Adrenal gland (tissue), 19 donors: ENCODE measurements at places on chromosomes 5 and 9.

DNA sequence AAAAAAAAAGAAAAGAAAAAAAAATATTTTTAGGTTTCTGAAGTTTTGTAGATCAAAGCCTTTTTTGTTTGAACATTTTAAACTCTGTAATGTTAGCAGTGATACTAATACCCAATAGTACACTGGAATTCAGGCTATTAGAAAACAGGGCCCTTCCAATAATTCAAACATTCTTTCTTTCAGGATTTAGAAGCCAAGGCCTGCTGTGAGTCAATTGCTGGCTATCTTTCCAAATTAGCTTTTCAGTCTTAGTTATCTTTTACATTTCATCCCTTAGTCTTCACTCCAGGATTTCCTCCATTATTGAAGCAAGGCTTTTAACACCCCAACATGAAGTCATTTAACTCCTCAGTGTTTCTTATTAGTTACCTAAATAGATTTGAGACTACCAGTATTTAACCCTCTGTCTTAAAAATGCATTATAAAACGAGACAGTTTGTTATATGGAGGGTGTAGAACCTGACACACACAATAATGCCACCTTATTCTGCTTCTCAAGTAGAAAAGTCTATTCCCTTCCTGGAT, 951.9 kb upstream of the DMAC1 start:
- no peak for DNase-seq

GRCh38 chr9:94782355-94783101, 56.0 kb downstream of the AOPEP start:
- no peak for DNase-seq

GRCh38 chr9:11431490-11431889, 818.7 kb upstream of the PTPRD start:
- DNase-seq, result no peak

GRCh38 chr9:134214766-134215419, 50.5 kb upstream of the RNU6ATAC start:
- peak; percentile 66 for DNase-seq

DNA sequence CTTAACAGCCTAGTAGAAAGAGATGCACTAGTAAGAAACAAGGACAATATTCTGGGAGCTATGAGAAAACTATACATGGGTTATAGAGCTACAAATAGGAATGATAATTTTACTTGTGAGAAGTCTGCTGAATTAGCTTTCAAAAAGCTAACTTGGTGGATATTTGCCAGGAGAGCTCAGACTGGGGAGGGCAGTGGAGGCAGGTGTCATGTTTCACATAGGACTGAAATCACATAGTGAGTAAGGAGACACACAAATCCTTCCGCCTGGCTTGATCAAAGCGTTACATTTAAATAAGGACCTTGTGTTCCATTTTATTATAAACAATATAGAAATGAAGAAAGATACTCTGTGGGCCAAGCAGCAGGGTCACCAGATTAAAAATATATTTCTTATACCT, 235.0 kb downstream of the ISL1 start:
- DNase-seq, result no peak

DNA sequence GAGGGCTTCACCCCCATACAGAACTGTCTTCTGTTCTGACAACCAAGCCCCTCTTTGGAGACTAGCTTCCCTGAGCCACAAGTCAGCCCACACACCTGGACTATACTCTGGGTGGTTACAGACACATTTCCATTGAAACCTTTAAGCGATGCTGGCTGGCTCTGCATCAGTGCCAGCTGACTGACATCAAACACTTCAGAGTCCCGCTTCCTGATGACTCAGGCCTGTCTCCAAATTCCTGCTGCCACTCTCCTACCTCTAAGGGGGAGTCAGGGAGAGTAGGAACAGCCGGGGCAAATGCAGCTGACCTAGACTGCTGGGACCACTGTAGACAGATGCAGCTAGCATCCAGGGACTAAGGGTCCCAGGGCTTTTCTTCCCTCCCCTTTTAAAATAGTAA, 59.4 kb downstream of the SIL1 start:
- DNase-seq, result peak; percentile 64

DNA sequence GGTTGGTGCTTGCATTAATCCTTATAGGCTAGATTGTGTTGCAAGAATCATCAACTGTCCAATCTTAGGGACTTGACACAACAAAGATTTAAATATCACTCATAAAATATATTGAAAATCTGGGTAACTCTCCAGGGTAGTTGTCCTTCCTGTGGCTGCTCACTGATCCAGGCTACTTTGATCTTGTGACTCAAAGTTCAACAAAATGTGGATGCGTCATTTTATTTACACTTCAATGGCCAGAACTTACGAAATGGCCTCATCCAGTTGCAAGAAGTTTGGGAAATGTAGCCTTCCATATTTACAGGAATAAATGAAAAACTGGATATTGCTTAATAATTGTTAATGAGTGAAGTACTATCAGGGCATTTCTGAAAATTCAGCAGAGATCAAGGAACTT, 235.5 kb upstream of the ACTBL2 start:
- peak; percentile 25 for DNase-seq

DNA sequence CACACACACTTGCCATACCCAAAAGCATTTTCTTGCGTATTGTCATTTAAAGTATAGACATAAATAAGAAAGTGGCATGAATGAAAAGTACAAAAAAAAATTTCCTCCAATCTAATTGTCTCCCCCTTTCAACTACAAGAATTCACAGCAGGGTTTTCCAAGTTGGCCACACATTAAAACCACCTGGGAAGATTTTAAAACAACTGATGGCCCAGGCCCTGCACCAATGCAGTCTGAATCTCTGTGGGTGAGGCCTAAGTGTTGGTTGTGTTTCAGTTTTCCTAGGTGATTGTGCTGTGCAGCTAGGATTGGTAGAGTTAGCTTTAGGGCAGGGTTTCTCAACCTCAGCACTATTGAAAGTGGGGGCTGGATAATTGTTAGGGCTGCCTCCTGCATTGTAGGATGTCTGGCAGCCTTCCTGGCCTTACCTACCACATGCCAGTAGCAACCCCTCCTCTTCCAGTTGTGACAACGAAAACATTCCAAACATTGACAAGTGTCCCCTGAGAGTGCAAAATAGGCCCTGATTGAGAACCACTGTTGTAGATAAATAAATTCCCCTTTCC, 337.1 kb downstream of the KIAA0825 start:
- DNase-seq, result no peak

- no peak for DNase-seq
Observed at GRCh38 chr5:104247260-104247659, 684.7 kb upstream of the NUDT12 start.

DNA sequence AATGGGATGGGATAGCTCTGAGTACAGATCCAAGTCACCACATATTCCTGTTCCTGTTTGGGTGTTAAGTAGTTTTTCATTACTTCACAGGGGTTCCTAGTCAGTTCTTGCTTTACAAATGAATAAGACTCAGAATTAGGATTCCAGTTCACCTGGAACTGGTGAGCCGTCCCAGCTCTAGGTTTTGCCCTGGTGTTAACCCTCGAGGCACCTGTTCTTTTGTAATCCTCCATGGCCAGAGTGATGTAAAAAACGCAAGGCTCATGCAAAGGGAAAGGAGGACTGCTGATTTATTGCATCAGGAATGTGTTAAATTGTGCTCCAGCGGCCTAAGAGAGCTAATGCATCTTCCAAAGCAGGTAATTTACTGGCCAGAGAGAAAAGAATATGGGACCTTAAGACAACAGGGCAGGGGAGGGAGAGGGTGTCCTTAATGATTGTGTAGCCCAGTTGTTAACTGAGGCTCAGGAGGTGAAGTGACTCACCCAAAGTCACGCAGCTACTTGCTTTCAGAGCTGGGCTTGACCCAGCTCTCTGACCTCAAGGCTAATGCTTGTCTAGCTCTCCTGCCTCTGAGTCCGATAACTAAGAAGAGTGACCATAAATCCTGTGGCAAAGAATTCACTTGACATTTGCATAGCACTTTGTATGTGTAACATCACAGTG, 70.5 kb downstream of the DMRT2 start:
- DNase-seq, result no peak

- no peak for DNase-seq
Observed at GRCh38 chr5:93130624-93131490, 450.2 kb downstream of the NR2F1-AS1 start.

- DNase-seq, result no peak
Observed at GRCh38 chr9:115063058-115063845, 54.7 kb downstream of the TNC start.

DNA sequence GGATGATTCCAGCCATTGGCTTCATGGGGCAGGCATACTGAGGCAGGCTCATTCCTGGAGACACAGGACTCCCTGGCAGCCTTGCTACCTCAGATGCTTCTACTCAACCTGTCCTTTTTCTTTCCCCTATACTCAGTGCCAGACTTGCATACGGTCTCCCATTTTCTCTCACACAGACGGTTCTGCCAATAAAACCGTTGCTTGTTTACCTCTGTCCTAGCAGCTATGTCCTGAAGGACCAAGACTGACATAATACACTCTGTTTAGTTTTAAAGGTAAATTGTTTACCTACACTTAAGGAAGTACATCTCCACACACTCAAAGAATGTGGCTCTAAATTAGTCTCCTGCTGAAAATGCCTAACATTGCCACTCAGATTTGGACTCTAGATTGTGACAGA, 151.0 kb upstream of the RFX3 start:
- DNase-seq, result no peak

DNA sequence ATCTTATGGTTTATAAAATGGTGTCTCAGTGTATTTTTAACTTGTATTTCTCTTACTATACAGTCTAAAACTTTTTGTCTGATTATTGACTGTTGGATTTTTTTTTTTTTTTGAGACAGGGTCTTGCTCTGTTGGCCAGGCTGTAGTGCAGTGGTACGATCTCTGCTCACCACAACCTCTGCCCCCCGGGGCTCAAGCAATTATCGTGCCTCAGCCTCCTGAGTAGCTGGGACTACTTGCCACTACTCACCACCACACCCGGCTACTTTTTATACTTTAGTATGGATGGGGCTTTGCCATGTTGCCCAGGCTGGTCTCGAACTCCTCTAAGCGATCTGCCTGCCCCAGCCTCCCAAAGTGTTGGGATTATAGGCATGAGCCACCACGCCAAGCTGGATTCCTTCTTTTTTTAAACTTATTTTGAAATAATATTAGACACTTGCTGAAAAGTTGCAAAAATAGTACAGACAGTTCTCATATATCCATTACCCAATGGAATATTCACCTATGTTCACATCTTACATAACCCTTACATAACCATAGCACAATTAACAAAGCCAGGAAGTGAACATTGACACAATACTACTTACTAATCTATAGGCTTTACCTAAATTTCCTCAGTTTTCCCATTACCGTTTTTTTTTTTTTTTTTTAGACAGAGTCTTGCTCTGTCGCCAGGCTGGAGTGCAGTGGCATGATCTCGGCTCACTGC, 47.2 kb downstream of the STOM start:
- no peak for DNase-seq

DNA sequence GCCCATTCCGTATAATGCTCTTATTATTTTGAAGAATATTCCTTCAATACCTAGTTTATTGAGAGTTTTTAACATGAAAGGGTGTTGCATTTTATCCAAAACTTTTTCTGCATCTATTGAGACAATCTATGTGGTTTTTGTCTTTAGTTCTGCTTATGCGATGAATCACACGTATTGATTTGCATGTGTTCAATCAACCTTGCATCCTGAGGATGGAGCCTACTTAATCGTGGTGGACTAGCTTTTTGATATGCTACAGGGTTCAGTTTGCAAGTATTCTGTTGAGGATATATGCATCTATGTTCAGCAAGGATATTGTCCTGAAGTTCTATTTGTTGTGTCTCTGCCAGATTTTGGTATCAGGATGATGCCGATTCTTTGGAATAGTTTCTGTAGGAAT, 1070.3 kb upstream of the CDH18 start:
- no peak for DNase-seq

- DNase-seq, result no peak
Observed at GRCh38 chr5:96297867-96298266, 135.2 kb downstream of the PCSK1 start.

- DNase-seq, result no peak
Observed at GRCh38 chr5:131212471-131213021, 41.8 kb downstream of the LYRM7 start.

DNA sequence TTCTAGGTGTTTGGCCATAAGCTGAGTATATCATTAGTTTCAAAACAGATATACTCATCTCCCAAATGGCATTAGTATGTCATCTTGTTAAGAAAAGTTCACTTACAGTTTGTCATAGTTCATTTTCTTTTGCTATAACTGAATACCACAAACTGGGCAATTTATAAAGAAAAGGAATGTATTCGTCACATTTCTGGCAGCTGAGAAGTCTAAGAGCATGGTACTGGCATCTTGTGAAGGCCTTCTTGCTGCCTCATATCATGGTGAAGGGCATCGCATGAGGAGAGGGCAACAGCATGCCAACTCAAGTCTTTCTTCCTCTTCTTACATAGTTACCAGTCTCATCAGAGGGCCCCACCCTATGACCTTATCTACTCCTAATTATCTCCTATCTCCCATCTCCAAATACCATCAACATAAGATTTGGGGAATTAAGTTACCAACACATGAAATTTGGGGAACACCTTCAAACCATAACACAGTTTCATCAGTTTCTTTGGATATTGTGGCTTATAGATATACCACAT, 20.4 kb upstream of the ITGA1 start:
- no peak for DNase-seq

- DNase-seq, result peak; percentile 33
Observed at GRCh38 chr5:9361835-9362234, 184.0 kb downstream of the SEMA5A start.

GRCh38 chr5:8491254-8491653, 622.3 kb downstream of the MTRR start:
- DNase-seq, result no peak

DNA sequence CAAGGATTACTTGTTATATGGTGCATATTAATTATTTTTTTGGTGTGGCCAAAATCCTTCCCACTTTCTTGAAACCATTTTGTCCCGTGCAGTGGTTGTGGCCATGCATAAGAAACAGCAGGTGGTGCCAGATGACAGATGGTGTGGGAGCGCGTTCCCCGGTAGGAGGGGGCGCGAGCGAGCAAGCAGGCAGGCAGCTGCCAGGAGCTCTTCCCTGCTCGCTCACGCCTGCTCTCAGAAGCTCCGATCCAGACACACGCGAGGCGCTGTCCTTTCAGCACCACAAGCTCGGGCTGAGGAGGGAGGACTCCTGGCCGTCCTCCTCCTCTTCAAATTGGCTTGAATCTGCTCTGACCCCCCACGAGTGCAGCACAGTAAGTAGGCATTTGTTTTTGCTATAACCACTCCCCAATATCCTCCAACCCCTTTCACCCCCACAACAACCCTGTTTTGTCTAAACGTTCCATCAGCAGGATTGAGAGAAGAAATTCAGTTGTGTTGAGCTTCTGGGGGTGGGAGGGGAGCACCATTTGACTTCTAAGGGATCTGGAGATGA, at the start of gene NSG2:
TSS of gene NSG2 (plus strand) at position 237 of the 556 bp plus-strand sequence. CDS start 1,050 bp downstream, outside the sequence.
- peak; percentile 91 for DNase-seq
